Endothelial cell (in vitro differentiated cells): ENCODE measurements at places on chromosomes 6 and 20.

DNA sequence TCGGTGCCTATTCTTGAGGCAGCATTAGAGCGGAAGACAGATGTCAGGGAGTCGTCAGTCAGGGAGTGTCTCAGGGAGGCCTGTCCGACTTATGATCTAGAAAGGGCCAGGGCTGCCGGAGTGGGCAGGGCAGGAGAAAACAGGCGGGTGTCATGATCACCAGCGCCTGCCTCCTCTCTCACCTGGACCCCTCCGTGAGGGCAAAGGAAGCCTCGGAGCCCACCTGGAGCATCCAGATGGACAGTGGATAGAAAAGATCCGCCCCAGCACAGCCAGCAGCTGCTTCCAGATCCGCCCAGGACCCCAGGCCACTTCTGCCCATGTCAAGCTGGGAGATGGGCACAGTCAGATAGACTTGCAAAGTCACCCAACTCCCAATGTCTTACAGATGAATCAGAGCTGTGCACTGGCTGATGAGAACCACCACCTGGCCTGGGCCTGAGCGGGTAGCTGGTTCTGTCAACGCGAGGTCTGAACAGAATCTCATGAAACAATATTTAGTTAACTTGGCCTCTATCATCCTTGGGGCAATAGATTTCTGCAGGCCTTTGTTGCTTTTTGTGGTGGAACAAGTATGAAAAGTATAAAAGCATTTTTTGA lies 22.2 kb downstream of the PSMG4 start:
- no peak for DNase-seq

DNA sequence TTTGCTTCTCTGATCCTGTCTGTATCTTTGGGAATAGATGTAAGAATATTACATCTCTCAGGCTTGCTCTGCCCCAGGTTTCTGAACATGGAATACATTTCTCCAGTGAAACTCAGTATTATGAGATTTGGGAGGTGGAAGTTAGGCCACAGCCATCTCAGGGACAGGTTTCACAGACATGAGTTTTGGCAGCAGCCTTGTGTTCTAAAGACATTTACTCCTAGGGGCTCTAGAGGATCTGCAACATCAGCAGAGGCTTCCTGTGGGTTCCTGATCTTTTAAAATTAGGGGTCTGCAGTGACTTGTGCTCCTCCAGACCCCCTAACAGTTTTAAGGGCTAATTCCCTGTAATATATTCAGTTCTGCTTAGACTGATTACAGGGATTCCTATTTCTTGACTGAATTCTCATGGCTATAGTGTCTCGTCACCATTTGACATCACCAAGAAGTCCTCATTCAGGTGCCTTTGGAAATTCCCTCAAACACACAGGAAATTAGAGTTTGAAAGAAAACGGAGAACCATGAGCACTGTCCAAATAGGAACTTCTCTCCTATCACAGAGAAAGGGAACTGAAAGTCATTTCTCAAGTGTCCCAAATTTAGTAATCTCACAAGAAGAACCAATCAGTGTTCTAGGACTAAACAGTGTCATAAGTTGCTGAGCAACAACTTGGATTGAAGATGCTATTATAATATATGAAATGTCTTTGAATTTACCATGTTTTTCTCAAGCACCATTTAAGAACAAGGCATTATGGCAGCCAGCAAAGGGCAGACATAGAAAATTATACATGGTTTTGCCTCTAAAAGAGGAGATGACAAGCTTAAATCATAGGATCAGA lies 2.5 kb upstream of the HLA-DRA start:
- no peak for DNase-seq

DNA sequence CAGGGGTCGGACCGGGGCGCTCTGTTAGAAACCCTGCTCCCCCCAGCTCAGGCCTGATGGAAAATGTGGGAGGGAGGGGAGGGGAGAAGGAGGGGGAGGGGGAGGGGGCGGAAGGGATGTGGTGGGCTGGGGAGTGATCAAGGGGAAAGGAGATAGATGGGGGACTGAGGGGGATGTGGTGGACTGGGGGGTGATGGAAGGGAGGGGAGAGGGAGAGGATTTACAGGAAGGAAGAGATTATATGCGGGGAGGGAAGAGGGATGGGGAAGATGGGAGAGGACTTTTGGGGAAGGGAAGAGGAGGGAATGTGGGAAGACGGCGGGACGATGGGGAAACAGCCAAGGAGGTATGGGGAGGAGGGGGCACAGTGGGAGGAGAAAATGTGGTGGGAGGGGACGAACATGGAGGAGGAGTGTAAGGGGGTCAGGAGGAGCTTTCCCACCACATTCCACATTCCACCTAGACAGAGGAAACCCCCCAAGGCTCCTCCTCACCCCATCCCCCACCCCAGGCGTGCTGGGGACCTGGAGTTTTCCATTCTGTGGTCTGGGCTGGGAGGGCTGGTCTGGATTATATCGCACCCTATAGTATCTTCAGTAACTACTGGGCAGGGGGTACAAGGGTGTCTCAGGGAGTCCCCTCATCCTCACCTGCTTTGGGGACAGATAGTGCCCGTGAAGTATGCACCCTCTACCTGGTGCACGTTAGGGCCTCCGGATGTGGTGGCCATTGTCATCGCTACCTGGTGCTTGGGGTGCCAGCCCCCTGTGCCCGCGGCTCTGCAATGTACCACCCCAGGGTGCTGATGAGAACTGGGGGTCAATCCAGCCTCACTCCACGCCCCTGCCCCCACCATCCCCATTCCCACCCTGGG lies 578 bp upstream of the PTGIS start:
- no peak for DNase-seq

DNA sequence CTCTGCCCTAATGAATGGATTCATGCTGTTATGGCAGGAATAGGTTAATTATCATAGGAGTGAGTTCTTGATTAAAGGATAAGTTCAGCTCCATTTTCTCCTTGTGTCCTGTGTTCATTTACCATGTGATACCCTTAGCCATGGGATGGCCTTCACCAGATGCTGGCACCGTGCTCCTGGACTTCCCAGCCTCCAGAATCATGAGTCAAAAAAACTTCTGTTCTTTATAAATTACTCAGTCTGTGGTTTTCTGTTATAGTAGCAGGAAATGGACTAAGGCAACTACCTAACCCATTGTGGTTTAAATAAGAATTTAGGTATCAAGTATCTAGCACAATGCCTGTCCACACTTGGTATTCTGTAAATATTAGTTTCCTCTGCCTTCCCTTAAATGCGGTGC lies 223.5 kb downstream of the MEI4 start:
- DNase-seq, result no peak

GRCh38 chr6:151254451-151255081 lies 14.8 kb downstream of the AKAP12 start:
- no peak for DNase-seq

GRCh38 chr6:38310061-38310460 lies 329.7 kb downstream of the BTBD9 start:
- no peak for DNase-seq

DNA sequence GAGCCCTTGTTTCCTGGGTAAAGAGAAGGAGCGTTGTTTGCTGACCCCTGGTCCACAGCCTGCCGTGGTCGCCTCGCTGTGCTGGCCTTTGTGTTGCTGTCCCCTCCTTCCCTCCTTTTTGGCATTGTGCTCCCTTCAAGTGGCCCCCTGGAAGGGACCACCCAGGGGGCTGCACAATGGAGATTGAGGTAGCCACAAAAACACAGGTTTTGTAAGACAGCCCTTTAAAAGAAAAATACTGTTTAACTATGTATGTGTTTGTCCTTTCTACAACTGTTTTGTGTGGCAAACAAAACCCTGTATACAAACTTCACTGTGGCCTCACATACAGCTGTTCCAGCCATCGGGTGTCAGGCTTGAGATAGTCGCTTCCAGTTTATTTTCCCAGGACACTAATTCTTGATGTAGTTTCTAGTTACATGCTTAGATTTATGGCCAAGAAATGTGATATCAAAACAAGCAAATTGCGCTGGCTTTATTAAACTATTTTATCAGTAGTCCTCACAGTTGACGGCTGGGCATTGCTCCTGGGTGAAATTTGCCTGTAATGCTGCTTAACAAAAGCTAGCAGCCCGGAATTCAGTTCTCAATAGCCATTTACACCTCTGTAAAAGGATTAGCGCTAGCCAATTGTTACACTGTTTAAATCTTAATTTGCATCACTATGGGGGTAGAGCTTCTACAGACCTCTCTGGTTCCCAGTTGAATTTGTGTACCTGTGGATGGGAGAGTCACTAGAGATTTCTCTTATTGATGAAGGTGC lies 64.1 kb downstream of the KIZ start:
- no peak for DNase-seq

DNA sequence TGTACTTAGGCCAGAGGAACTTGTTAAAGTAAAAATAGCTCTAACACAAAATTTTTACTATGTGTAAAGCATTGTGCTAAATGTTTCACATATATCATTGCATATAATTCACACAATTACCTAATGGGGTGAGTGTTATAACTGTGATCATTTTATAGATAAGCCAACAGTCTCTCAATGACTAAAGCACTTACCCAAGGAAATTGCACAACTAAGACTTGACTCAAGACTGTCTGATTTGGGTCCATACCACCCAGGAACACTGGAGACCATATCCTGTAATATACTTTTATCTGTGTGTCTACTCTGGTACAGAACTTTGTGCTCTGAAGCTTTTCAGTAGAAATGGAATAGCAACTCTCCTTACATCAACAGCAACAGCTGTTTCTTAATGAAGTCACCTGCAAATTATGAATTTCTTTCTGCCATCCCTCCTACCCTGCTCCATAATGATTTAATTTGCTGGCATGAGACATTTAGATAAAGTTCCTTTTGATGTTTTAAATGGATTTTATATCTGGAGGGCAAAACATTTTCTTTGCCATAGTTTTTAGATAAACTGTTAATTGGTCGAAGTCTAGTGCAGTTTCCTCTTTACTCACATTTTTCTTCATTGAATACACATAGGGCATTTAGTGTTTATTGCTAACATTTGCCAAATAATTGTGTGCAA lies 47.5 kb downstream of the TSPYL4 start:
- DNase-seq, result no peak

DNA sequence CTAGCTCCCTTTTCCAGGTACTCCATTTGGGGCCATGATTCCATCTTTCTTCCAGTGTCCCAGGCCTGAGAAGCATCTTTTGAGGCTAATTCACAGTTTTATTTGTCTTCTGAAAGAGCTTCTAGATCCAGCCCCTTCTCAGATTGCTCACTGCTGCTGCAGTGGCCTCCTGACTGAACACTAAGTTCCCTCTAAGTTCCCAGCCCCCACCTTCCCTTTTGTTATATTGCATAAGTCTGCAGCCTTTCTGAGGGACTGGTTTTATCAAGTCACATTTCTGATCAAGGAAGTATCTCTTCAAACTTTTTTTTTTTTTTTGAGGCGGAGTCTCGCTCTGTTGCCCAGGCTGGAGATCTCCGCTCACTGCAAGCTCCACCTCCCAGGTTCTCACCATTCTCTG lies 10.7 kb downstream of the MAPRE1 start:
- no peak for DNase-seq

DNA sequence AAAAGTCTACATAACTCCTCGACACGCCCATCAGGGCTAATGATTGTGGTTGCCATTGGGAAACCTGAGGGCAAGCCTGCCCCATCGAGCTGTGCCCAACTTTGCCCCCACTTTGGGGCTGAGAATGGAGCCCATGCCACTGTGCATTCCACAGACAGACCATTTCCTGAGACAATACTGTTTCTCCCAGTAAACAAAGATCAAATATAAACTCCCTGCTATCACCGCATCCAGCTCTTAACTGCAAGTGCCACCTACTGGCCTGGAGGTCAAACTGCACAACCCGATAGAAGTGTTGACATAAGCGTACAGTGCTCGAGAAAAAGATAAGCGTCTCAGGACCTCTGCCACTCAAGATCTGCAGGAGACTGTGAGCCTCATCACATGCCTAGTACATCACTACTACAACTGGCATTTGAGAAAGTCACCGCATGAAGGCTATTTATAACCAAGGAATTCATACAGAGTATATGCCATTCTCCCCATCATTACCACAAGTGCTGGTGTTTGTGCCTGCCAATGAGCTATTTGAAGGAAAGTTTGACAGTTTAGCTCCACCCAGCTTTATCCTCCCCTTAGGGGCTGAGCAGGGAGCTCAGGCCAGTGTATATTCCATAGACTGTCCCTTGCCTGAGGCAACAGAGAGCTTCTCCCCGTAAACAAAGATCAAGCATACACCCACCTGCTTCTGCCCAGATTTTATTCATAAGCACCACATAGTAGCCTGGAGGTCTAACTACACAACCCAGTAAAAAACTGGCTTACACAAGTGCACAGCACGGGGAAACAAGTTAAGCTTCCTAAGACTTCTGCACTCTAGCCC lies 4.5 kb upstream of the DEFB126 start:
- no peak for DNase-seq

- DNase-seq, result no peak
These were observed 102.8 kb downstream of the SYCP2 start for GRCh38 chr20:59830665-59831023.

GRCh38 chr6:77447254-77447653 lies 16.0 kb downstream of the HTR1B start:
- no peak for DNase-seq

- no peak for DNase-seq
These were observed 79.4 kb upstream of the SLC4A11 start for GRCh38 chr20:3318226-3318884.

DNA sequence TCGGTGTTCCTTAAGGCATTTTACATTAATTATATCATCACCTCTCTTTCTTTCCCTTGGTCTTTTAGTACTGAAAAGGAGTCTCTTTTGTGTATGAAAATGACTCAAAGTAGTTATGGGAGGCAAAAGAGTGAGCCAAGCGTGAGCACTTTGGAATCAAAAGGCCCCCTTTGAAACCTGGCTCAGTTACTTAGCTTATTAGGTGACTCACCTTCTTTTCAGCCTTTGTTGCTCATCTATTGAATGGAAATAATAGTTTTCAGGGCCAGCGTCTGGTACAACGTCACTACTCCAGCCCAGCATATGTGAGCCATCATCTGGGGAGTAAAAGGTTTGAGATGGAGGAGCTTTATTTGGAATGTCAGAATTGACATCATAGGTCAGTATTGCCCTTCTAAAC lies 147.4 kb upstream of the SCGN start:
- DNase-seq, result no peak

- no peak for DNase-seq
These were observed 17.1 kb downstream of the RIOK1 start for GRCh38 chr6:7406743-7407142.

- DNase-seq, result no peak
These were observed 10.3 kb downstream of the C20orf203 start for GRCh38 chr20:32663335-32664011.
